NCI-H526 (cell line): ENCODE measurements at places on chromosomes 3 and 15.

- no peak for DNase-seq
These were observed 22.5 kb upstream of the KCNMB2 start for GRCh38 chr3:178513546-178514380.

GRCh38 chr3:31379598-31379997, 153.1 kb upstream of the STT3B start:
- no peak for DNase-seq

DNA sequence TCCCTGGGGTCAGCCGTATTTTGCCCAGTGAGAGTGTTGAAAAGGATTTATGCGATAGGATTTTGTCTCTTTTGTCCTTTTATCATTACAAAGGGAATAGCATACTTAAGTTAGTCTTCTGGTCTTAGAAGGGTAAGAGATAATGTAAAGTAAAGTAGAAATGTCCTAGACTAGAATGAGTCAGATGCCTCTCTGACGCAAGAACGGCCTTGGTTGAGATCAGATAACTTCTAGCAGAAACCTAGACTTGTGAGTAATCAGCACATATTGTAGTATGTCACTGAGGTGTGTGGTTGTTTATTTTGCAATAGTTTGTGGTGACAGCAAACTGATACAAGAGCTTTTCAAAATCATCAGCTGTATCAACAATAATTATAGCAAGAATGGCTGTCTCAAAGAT, 866.1 kb downstream of the NSUN3 start:
- no peak for DNase-seq

- DNase-seq = no peak
These were observed 57.2 kb upstream of the SLC7A14 start for GRCh38 chr3:170642882-170643601.

GRCh38 chr15:33067456-33067855, 127.1 kb downstream of the FMN1 start:
- DNase-seq = peak; percentile 15

- DNase-seq = peak; percentile 35
These were observed 22.3 kb upstream of the SMCO1 start for GRCh38 chr3:196537319-196537984.

DNA sequence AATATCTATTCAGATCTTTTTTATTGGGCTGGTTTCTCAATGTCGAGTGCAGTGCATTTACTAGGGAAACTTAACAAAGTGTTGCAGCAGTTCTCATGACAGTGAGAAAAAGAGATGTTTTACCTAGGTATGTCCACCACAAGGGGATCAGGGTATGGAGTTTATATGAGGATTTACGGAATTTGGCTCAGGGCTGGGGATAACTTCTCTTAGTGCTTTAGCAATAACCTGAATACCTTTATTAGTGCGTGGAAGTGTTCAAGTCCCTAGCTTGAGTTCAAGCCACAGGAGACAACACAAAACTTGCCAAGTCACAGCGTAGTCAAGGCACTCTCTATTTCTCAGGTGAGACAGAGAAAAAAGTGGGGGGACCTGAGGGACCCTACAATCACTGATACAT, 3.9 kb upstream of the CCR3 start:
- no peak for DNase-seq

GRCh38 chr3:49346797-49347251, 7.0 kb upstream of the USP4 start:
- no peak for DNase-seq

DNA sequence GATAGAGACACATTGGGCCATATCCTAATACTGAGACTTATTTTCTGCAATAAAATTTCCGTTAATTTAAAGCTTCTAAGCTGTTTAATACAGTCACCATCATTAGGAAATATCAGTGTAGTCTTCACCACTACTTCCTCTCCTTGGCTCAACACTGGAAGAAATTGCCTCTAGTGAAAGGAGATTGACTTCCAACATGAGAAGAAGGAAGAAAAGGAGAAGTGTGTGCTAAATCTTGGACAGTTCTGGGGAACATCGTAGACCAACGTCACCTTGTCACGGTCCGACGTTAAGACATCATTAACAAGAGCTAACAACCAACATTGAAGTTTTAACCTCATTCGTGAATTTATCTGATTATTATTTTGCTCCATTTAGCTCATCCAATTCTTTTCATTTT, 987.0 kb upstream of the CFAP20DC start:
- DNase-seq = no peak

DNA sequence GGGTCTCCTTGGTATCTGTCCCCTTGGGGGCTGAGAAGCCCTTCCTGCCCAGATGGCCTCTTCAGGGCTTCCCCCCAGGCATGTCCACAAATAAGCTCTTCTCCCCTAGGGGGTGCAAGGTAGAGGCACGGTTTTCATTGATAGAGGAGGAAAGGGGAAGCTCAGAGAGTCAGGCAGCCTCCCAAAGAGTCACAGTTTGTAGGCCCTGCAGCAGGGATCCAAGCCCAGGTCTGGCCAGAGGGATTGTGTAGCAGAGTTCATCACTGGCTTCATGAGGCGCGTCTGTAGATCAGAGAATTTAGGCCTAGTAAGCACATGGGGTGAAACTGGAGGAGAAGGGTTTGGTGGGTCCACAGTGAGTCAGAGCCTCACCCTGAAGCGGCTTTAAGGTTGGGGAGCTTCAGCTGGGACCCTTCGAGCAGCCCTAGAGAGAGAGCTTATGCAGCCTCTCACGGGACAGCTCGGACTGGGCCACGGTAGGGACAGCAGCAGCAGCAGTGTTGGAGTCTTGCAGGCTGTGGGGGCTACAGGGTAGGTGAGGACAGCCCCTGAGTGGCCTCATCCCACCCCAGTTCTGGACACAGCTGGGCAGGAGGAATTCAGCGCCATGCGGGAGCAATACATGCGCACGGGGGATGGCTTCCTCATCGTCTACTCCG, 37.5 kb upstream of the ESYT3 start:
- no peak for DNase-seq

GRCh38 chr3:37147666-37148065, 26.7 kb downstream of the LRRFIP2 start:
- DNase-seq = no peak

DNA sequence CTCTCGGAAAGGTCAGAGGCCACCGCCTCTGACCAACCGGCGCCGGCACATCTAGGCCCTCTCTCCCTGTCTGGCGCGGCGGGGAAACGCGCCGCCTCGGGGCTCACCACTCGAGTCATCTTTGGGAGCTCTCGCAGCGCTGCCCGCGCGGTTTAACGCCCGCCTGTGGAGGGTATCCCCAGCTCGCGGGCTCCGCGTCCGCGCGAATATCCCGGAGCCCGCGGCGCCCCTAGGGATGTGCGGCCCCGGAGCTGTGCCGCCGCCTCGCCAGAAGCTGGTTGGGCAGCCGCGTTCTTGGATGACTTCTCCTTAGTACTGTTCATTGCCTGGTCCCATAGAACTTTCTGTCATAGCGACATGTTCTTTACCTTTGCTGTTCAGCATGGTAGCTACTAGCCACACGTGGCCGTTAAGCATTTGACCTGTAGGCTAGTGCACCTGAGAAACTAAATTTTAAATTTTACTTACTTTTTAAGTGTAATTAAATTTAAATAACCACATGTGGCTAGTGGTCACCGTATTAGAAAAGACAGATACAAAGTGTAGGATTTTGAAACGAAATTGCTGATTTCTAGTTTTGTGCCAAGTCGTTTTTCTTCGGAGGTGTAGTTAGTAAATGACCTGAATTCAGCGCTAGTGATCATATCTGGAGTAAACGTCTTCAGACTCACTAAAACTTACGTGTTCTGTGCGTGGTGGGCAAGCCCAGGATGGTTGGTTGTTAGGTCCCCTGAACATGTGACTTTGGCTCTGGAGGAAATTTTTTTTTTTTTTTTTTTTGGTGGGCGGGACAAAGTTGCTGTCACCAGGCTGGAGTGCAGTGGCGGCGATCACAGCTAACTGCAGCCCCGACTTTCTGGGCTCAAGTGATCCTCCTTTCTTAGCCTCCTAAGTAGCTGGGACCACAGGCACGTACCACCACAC, 835 bp downstream of the ARIH2 start:
- peak; percentile 7 for DNase-seq

DNA sequence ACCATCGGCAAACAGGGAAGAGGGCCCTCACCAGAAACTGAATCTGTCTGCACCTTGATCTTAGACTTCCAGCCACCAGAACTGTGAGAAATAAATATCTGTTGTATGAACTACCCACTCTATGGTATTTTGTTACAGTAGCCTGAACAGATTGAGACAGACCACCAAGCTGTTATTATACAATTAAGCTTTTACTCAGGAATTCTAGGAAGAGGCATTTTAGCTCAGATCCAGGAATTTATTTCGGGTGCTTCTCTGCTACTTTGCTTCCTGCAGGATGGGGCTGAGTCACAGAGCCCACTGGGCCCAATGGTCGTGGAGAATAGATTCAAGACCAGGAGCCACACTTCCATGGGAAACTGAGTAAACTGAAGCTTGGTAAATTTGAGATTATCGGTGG, 145.5 kb upstream of the PFN2 start:
- DNase-seq = no peak

DNA sequence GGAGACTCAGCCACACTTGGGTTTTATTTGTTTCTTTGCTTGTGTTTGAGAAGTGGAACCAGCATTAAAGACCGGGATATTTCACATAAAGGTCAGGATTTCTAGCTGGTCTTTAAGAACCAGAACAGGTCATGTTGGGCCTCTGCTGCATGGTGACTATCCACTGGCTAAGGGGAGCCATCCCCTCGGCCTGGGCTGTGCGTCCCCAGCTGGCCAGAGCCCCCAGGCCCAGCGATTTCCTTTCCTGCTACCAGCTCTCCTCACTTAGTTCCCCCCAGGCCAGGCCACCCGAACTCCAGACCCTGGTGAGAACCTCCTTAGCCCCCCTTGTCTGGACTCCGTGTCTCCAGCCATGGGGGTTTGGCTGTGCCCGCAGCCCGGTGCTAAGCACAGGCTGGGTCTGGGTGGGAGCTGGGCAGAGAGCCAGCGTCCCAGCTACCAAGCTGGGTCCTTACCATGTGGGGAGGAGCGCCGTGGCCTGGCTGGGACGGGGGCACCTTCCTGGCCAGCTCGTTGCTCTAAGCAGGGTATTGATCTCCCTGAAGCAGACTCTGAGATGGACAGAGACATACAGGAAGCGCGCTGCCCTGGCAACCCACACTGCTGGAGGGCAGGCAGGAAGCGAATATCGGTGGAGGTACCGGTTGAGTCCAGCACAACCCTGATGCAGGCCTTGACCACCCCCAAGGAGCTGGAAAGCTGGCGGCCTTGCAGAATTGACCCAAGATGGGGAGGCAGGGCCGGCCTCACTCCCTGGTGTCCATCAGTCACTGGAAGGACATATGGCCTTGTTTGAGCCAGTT, 49.4 kb downstream of the KLF15 start:
- DNase-seq = no peak

DNA sequence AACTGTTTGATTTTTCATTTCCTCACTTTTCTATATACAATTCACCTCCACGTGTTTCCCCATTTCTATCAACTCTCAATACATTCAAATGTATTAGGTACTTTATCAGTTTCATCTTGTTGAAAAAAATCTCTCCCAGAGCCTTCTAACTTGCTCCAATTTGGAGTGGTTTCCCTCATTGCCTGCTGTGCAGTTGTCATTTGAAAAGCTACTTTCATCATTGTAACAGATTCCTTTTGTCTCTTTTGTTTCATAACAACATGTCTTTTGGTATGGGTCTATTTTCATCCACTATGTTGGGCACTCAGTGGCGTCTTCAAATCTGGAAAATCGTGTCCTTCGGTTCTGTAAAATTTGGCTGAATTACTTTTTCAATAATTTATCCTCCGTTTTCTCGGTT, 75.0 kb downstream of the NR2E3 start:
- no peak for DNase-seq

GRCh38 chr3:48058091-48058490, 41.9 kb upstream of the MAP4 start:
- DNase-seq = no peak
